ENCODE measurements at places on chromosomes 2 and 18.

DNA sequence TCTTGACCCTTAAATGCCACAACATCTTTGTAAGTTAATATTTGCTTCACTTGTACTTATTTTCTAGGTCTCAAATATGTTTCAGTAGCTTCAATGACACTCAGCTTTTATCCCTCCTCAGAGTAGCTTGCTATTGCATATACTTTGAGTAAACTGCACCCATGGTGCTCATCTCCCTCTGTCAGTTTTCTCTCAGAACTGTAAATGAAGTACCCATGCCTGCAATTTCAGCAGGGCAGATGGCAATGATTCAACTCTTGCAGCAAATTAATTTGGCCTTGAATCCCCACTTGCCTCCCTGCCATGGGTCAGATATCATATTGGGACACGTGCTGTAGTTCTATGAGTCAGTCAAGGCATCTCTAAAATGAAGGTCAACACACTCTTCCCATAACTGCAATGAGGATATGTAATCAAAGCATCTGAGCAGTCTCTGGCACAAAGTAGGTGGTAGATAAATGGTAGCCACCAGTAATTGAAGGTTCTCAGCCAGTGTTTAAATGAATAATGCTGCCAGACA lies 225.8 kb downstream of the PIEZO2 start:
- no peak for DNase-seq

DNA sequence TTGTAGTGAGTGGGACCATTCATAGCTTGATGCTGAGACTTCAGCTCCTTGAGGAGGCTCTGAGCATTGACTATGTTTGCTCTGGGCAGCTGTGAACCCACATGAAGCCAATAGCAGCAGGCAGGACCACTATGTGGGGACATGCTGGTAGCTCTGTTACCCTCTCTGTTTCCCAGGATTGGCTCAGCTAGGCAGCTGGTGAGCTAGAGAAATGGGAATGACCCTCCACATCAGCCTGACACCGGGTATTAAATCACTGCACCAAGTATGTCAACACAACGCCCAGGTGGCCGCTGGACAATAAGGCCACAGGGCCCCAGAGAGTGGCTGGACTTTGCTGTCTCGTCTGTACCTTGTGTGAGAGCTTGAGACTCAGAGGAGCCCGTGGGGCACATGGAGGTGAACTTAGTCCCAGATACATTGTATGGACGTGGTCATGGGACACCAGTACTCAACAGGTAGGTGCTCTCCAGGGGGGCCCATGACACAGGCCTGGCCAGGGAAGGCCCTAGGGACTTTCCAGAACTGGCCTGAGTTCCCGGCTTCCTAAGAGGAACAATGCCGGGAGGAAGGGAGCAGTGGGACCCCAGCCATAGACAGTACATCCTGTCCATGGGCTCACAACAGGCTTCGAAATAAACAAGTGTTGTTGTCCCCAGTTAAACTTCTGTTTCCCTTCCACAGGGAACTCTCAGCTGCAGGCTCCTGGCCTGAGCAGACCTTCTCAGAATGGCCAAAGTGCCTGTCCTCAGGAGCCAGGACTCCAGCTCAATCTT lies 35.2 kb downstream of the HS1BP3 start:
- DNase-seq: no peak

DNA sequence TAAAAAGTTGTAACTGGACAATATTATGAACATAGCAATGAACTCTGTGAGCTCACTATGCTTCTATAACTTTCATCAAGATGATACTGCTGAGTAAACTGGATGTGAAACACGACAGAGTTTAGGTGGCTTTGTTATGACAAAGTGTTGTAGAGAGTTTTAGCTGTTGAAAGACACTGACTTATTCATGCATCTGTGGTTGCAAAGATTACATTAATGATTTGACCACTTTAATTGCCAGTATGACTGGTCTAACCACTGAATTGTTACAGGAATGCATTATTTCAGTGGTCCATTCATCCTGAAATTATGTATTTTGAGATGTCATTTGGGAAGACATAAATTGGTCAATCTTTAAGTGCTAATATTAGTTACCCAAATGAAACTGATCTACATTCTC lies 117.9 kb downstream of the SPHKAP start:
- DNase-seq: peak; percentile 25

DNA sequence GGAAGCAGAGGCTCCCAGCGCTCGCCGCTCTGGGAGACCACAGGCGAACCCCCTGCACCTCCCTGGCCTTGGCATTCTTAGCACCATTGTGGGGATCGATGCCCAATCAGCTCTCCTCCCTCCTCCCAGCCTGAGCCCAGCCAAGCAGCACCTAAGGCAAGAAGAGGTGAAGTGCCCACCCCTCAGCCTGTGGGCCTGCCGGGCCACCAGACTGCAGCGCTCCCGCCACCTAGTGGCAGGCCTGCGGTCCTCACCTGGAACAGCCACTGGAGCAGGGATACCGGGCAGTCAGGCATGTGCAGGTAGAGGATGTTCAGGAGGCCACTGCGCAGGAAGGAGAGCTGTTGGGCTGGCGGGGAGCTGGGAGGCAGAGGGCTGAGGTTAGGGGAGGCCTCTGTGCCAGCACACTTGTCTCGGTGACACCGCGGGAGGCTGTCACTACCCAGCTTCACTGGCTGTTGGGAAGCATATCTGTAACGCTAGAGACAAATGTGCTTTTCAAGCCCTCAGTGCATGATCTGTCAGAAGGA lies 35.2 kb downstream of the FAM178B start:
- no peak for DNase-seq

- DNase-seq: no peak
Measured at GRCh38 chr2:235458839-235459273, 35.0 kb upstream of the AGAP1 start.

GRCh38 chr2:73028841-73029240 lies 42.7 kb downstream of the SFXN5 start:
- DNase-seq: no peak

GRCh38 chr2:170847716-170848115 lies 31.0 kb downstream of the GAD1 start:
- no peak for DNase-seq

GRCh38 chr2:118103951-118104940 lies 16.0 kb downstream of the INSIG2 start:
- DNase-seq: no peak

- DNase-seq: no peak
Measured at GRCh38 chr2:47818777-47819176, 35.8 kb downstream of the MSH6 start.

- no peak for DNase-seq
Measured at GRCh38 chr2:25697559-25698341, 24.4 kb upstream of the DTNB start.

Measured in BJ (cell line).